GM12865 (cell line): ENCODE measurements at places on chromosomes 2 and 18.

GRCh38 chr2:24183366-24184069 lies 8.7 kb downstream of the FAM228A start:
- DNase-seq: no peak

GRCh38 chr2:202442882-202443281 lies 66.8 kb downstream of the BMPR2 start:
- DNase-seq: no peak

DNA sequence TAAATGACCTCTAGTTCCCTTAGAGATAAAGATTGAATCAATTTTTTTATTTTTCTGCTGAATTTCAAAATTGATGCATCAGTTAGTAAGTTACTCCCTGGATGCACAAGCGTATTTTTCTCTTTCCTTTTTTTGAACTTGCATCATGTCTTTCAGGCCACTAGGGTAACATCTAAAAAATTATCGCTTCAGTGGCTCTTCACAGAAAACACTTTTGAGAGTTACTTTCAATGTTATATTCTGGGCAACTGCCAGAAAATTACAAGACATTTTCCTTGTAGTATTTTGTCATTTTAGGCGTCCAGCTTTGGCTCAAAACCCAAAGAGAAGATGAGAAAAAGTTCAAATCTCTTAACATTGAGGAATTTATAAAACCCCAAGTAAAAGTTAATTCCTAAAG lies 59.8 kb downstream of the DSEL start:
- no peak for DNase-seq

- no peak for DNase-seq
These were observed 62.3 kb upstream of the ITGA4 start for GRCh38 chr2:181394741-181395437.

GRCh38 chr18:45197526-45197970 lies 417.7 kb upstream of the SLC14A2 start:
- peak; percentile 84 for DNase-seq

GRCh38 chr2:101744832-101745231 lies 47.3 kb downstream of the MAP4K4 start:
- no peak for DNase-seq

- no peak for DNase-seq
These were observed 103.3 kb downstream of the RNF144A start for GRCh38 chr2:7020468-7020867.

GRCh38 chr18:13548966-13549879 lies 177.1 kb downstream of the FAM210A start:
- peak; percentile 42 for DNase-seq

- peak; percentile 2 for DNase-seq
These were observed 316.9 kb downstream of the CDH2 start for GRCh38 chr18:27860011-27860410.

DNA sequence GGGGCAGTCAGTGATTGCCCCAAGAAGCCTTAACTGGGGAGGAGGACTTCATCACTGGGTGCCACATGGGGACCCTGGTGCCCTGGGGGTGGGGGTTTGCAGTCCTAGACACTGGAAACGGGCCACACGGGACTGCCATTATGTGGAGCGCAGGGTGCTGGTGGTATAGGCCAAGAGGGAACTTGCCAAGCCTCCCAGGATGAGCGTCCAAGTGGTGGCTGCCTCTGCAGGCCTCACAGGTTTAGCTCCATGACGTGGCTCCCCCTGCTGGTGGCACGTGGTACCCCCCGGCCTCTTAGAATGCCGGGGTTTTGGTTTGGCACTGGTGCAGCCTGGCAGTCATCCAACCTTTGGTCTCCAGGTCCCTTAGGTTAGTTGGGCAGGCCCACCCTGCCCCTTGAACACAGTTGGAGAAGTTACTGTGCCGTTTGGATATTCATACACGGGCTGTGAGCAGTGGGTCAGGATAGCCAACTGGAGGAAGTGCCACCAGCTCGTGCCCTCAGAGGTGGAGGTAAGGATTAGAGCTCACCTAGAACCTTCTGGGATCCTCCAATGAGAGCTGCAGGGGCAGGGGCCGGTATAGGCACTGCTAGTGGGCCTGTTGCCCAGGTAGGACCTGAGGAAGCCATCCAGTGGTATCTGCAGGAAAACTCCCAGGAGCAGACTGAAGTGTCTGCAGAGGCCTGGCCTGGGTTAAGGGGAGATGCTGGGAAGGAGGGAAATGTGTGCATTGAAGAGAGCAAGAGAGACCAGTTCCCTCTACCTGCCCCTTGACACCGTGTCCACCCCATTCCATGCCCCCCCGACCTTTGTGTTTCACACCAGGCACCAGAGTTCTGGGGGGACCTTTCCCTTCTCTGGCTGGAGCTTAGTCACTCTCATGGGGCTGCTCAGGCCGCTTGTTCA lies 5.7 kb downstream of the PTMA start:
- peak; percentile 93 for DNase-seq

DNA sequence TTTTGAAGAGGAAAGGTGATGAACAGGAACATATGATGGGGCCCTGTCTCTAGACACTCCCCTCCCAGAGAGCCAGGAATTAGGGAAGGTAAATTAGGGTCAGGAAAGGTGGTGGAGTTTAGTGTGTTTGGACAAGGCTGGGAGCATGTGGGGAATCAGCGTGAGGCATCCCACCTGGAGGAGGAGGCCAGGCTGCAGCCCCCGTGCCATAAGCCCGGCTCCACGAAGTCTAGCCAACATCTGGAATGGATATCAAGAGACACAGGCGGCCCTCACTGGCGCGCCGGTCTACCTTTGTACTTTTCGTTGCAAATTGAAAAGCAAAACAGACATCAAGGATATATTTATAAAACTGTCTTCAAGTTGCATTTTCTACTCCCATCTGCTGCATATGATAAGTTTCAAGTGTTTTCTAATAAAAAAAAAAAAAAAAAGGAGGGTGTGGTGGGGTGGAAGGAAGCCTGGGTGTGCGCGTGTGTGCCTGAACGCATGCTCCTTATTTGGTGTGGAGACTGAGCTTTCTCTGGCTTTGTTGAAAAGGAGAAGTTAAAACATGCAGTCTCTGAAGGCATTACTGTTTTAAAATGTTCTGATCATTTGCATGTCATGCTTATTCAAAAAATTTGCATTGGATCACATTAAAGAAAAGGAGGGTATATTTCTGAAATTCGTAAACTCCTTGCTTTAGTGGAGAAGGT lies 546.7 kb upstream of the ID2 start:
- no peak for DNase-seq

DNA sequence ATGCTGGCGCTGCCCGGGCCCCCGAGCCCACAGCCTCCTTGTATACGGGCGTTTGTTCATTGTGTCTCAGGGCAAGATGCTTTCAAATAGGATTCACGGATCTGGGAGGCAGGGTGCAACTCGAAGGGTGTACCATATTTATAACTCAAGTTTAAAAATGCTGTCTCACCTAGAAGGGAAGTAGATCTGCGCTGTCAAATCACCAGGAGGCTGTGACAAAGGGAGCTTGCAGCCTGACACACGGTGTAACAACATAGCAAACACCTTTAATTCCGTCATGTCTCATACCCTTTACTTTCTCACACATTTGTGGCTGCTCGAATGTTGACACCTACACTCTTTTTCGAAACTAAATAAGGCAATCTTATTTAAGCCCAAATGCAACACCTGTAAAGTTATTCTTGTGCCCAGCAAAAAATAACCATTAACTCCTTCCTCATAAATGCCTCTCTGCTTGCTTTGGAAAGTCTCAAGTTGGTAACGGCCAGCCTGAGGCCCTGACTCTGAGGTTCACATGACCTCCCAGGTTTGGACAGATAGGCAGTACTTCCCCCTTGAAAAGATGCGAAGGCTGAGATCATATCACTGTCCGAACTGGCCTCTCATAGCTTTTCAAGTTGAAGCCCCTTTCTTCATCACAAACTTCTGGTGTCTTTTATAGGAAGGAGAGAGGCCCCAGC lies 11.6 kb downstream of the ZEB2 start:
- DNase-seq: no peak

GRCh38 chr18:63783394-63783793 lies 8.2 kb downstream of the SERPINB7 start:
- DNase-seq: peak; percentile 4

DNA sequence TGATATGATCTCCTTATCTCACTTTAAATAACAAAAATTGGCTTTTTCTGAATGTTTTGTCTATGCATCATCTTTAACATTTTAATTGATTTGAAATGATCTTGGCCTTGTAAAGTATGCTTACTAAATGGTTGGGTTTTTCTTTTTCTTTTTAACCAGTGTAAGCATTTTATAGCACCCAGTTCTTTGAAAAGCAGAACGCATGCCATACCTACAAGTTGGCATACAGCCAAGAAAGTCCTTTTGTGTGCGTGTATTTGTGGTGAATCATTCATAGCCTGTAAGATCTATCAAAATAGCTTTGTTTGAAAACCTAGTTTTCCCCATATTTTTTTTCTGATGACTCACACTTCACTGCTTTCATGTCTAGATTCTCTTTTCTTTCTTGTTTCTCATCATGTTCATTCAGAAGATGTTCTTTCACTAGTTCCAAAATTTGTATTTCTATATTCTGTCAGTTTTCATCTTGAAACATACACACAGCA lies 4.1 kb upstream of the VRK2 start:
- DNase-seq: peak; percentile 45
